ENCODE measurements at places on chromosomes 3 and 15.

DNA sequence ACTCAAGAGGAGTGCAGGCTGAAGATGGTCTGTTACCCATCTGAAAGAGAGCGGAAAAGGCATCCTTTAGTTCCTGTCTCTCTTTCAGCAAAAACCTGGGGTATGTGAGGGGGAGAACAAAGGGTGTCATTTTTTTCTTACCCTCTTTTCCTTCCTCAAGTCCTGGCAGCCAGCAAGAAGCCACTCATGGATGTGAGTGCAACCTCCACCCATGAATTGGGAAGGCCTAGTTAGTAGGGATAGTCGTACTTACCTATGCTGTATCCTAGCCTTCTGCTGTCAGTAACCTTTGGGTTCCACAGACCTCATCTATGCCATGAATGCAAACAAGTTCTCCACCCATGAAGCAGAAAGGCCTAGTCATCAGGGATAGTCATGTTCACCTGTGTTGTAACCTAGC is 472.8 kb downstream of the ZIC1 start:
- DNase-seq = no peak

DNA sequence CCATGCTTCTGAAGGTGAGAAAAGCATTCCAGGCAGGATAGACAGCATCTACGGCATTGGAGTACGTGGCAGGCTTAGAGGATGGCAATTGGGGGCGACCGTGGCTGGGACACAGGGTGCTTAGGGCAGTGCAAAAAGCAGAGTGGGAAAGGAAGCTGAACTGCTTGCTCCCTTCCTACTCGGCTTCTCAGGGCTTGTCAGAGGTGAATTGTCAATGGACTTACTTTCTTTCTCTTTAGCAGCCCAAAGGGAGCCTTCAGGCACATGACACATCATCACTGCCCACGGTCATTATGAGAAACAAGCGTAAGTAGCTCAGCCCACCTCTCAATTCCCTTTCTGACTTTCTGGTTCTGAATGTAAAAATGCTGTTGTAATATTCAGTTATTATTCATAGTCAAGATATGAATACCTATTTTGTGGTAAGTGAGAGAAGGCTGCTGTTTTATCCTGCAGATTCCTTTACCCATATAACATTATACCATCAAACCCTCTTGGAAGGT is 84.3 kb downstream of the KLHL25 start:
- DNase-seq = no peak

- no peak for DNase-seq
These were observed 375.2 kb downstream of the TUSC7 start for GRCh38 chr3:117084739-117085270.

GRCh38 chr3:111336511-111336910 is 205.5 kb upstream of the CD96 start:
- no peak for DNase-seq

GRCh38 chr15:71396536-71397125 is 281.4 kb downstream of the THSD4 start:
- DNase-seq = no peak

DNA sequence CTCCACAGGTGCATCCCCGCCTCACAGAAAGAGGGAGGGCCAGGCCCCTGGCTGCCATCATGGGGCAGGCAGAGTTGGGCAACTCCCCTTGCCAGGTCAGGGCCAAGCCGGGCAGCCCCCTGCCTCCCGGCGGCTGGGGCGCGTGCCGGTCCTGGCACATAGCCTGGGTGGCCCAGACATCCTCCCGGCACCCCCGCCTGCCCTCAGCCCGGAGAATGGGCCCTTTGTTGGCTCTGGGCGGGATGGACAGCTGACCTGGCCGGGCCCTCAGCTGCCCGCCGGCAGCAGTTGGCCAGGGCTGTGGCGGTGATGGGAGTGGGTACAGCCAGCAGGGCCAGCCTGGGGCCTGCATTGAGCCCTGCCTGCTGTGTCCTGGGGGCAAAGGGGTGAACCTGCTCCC is 16.5 kb downstream of the PLXNA1 start:
- DNase-seq = no peak

- no peak for DNase-seq
These were observed 42.5 kb downstream of the CHCHD6 start for GRCh38 chr3:126746395-126747177.

GRCh38 chr3:41881233-41881821 is 80.6 kb downstream of the ULK4 start:
- peak; percentile 35 for DNase-seq

DNA sequence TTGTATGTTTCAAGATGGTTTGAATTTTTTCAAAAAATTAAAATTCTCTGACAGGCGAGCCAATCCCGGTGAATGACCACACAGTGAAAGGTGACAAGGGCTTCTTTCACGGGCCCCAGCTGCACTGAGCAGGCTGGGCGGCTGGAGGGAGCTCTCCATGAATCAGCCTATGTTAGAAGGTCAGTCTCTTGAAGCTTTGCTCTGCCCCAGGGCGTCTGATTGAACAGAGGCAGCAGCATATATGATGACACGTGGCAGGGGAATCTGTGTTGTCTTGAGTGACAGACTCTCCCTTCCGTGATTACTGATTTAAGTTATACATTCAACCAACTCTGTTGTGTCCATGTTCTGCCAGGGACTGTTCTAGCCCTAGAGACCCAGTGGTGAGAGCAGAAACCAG is 51.5 kb downstream of the ISG20 start:
- DNase-seq = no peak

DNA sequence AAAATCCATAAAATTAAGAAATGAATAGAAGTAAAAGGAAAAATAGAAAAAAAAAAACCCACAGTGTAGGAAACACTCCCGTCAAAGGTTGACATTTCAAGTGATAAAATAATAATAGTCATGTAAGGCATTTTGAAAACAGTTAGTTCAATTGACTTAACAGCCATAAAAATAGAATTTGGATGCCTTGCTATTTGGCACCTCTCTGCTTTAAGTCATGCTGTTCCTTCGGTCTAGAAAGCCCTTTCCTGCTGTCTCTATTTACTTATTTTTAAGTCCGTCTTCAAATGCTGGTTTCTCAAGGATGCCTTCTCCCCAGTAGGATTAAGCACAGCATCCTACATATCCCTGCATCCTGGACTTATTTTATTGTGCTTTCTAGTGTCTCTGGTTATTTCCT is 22.3 kb upstream of the RETNLB start:
- no peak for DNase-seq

- DNase-seq = no peak
These were observed 16.5 kb upstream of the RGMA start for GRCh38 chr15:93105485-93105884.

DNA sequence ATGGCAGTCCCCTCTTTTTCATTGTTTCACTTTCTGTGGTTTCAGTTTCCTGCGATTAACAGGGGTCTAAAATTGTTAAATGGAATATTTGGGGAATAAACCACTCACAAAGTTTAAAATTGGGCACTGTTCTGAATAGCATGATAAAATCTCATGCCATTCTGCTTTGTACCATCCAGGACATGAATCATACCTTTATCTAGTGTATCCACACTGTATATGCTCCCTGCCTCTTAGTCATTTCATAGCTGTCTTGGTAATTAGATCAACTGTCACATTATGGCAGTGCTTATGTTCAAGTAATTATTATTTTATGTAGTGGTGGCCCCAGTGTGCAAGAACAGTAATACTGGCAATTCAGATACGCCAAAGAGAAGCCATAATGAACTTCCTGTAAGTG is 734.5 kb downstream of the ZPLD1 start:
- DNase-seq = no peak

GRCh38 chr3:34139566-34139965 is 341.1 kb downstream of the PDCD6IP start:
- no peak for DNase-seq

GRCh38 chr3:151544164-151544548 is 83.3 kb upstream of the IGSF10 start:
- DNase-seq = no peak

DNA sequence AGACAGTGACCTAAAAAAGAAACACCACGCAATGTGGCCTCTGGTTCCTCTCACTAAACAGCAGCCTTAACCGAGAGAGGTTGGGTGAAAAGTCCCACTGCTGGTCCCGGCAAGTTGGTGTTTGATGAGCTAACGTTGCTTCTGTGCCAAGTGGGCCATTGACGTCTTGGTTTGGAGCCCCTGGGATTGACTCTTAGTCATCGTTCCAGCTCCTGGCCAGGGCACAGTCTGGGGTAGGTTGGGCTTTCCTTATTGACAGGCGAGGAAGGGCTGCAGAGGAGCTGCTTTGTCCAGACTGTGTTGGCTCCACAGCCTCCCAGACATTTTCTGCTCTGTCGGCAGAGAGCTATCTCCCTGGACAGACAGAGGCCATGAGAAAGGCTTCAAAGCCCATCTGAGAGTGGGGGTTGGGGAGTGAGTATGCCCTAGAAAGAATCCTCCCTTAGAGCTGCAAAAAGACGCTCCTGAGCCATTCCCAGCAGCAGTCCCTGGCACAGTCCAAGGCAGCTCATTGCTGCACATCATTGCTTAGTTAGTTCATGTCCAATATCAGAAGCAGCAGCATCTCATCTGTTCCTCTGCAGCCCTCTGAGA is 28.6 kb upstream of the C3orf80 start:
- DNase-seq = no peak

DNA sequence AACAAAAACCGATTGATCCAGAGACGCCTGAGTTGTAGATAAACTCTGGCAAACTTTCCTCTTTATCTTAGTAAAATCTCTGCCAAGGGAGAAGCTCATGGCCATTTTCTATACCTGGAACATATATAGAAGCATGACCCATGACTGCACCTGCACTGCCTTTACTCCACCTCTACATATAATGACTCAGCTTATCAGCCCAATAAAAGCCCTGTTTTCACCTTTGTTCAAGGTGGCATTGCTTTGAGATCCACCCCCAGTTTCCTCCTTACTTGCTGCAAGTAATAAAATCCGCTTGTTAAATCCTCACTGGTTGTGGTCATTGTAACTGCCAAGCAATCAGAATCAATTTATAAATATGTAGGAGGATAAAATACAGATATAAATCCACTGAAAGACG is 1280.4 kb downstream of the NSUN3 start:
- no peak for DNase-seq

DNA sequence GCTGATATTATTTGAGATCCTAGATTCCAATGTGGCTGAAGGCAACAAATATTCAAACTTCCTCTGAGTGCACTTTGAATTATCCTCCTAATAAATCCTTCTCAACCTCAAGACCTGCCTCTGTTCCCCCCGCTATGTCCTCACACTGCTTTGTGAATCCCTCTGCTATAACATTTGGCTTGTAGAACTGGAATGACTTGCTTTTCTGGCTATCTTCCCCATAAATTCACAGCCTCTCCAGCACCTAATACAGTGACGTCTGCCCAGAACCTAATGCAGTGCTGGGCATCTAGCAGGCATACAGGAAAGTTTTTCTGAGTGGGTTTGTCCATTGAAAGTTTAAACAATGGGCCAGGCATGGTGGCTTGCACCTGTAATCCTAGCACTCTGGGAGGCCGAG is 643.9 kb upstream of the ADAMTS9 start:
- DNase-seq = no peak

- DNase-seq = no peak
These were observed 41.5 kb downstream of the CP start for GRCh38 chr3:149180057-149180573.

DNA sequence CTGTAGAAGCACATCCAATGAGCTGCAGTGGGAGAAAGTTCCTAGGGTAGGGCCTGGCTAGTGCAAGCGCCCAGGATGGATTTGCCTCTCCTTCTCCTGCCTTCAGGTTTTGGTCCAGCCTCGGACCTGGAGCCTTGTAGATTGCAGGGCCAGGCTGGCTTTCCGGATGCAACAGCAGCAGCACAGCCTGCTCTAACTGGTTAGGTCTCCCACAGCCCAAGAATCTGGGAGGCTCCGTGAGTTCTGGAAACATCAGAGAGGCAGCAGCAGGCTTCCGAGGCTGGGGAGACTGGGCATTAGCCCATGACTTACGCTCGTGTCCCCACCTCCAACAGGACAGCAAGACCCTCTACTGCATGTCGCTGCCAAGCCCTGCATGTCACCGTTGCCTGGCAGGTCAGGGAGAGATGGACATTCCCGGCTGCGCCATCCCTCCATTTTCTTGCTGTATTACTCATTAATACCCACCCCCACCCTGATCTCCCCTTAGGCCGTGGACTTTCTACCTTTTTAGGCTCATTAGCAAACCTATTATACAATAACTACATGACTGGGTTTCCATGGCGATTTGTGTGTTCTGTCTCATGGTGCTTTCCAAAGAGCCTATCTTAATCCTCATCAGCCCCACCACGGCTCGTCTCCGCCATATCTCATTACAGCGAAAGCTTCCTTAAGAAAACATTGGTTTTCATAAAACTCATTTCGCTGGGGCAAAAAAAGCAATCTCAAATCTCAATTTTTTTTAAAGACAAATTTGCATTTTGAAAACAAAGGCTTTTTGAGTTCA is 40.9 kb upstream of the RGMA start:
- no peak for DNase-seq

GRCh38 chr3:9124730-9125129 is 124.7 kb downstream of the SRGAP3 start:
- DNase-seq = no peak

DNA sequence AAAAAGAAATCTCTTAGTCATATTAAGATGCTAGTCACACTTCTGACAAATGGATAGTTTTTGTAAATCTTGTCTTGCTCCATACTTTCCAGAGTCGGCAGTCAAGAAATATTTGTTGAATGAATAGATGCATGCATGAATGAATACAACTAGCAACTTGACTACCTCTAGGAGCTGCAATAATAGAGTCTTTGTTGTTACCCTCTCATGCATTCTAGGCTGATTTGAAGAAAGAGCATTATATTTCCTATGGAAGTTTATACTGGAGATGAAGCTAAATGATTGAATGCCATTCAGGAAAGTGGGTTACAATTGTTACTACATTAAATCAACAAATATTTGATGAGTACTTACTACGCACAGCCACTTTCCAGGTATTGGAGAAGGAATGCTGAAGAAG is 18.1 kb upstream of the TRAT1 start:
- DNase-seq = no peak

DNA sequence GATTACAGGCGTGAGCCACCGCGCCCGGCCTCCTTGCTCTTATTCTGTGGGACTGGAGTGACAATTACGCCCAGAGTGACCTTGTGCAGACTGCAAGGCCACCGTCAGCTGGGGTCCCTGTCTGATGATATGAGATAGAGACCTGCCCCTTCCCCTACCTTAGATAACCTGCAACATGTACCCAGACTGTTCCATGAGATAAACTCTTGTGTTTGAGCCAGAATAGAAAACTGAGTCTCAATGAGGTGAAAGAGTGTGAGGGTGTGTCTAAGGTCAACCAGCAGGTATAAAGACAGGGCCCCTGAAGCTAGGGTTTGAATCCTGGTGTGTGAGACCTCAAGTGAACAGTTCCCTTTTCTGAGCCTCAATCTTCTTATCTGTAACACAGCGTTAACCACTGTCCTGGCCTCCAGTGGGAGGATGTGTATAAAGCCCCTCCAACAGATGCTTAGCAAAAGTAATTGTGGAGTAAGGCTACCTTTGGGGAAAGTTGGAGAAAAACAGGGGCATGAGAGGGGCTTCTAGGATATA is 6.0 kb downstream of the TADA3 start:
- no peak for DNase-seq

Measured in hematopoietic multipotent progenitor cell treated with erythropoietin and hydrocortisone succinate and interleukin-3 and kit ligand, for 15 days (in vitro differentiated cells).